Stimulated activated naive CD4-positive, alpha-beta T cell (primary cell): ENCODE measurements at places on chromosomes 12 and 14.

GRCh38 chr14:72636094-72636493 lies 257.8 kb downstream of the DPF3 start:
- no peak for DNase-seq

DNA sequence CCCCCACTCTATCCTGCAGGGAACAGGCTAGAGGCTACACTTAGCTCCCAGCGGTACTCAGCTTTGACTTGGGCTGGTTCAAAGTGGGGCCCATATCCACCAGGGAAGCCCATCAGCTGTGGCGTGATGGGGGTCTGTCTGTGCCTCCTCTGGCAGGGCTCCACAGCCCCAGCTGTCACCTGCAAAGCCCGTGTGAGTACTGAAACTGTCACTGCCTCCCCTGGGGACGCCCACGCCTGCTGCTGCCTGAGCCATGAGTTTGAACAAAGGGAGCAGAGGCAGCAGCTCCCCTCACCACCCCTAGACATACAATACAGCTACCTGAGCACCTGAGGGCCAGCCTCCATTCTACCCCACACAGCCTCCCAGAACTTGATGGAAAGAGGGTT lies 5.0 kb downstream of the REM2 start:
- peak; percentile 49 for DNase-seq

- DNase-seq, result no peak
Measured at GRCh38 chr12:98644433-98644711, 216 bp downstream of the IKBIP start.

GRCh38 chr12:132543298-132544079 lies 53.5 kb downstream of the FBRSL1 start:
- no peak for DNase-seq

- DNase-seq, result no peak
Measured at GRCh38 chr12:21539797-21540196, 13.7 kb downstream of the SPX start.

DNA sequence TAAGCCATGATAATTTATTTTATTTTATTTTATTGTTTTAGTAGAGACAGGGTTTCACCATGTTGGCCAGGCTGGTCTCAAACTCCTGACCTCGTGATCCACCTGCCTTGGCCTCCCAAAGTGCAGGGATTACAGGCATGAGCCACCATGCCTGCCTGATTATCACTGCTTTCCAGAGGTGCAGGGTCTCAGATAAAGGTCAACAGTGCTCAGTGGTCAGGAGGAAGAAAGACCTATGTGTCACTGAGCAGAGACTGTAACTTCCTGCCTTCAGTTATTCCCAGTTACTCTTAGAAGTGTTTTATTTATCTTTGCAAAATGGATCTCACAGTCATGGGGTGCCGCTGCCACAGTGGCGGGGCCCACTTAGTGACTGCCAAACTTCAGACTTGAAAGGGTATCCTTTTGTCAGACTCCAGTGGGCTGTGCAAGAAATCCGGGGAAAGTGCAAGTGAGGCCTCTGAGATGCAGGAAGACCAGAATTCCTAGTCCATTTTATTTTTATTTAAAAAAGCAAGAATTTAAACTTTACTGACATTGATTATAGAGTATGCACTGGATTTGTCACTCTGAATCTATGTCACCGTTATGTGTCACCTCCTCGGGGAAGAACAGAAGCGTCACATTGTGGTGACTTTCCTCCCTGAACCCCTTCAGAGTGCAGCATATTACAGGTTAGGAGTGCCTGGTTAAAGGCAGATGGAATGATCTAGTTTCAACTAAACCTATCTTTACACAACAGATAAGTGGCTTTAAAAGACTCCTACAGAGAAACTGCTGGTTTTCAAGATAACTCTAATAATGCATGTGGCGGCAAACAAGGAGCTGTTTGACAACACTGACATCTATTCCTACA lies 59.1 kb upstream of the BICD1 start:
- DNase-seq, result no peak

DNA sequence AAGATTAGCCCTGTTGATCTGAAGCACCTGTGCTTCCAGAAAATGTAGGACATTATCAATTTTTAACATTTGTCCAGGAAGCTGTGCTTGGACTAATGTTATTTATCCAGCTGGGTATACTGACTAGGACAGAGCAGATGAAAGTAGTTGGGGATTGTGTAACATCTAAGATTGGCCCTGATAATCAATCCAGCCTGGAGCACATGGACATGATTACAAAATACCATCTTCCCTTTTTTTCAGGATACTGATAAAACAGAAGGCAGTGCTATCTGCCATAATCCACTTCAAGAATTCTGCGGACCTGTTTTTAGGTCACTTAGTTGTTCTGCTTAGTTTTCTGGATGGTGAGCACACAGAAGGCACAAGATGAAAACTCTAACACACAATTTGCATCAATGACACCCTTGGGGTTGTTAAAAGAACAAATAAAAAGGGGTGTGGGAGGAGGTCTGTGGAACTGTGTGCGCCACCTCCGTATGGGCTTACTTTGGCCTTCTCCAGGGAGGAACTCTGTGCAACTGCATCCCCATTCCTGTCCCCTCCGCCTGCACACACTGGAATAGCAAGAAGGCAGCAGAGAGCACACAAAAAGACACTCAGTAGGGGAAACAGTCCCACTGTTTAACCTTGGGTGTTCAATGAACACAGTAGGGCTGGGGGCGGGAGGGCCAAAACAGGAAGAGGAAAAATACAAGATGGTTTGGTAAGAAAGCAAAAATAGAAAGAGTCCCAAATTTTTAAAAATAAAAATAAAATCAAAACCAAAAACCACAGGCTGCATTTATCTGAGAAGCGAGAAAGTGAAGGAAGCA lies 31.1 kb upstream of the DUSP6 start:
- DNase-seq, result no peak

DNA sequence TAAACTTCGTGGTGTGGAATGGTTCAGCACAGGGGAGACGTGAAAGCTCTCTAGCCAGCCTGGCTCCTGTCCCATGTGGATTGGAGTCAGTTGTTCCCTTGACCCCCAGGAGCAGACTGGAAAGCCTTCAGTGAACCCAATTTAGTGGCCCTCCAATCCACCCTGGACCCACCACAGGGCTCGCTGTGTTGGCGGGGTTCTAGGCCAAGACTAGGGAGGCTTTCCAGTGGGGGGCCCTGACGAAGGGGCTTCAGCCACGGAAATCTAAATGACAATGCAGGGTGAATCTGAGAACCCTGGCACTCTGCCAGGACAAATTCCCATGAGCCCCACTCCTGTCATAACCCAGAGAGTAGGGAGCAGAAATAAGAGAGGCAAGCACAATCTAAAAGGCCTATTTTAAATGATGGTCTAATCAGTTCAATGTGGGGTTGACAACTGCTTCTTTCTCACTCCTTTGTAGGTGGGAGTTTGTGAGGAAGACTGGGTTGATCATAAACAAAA lies 110.8 kb downstream of the SLC35F4 start:
- no peak for DNase-seq

GRCh38 chr12:88604646-88605045 lies 24.4 kb upstream of the KITLG start:
- DNase-seq, result no peak

DNA sequence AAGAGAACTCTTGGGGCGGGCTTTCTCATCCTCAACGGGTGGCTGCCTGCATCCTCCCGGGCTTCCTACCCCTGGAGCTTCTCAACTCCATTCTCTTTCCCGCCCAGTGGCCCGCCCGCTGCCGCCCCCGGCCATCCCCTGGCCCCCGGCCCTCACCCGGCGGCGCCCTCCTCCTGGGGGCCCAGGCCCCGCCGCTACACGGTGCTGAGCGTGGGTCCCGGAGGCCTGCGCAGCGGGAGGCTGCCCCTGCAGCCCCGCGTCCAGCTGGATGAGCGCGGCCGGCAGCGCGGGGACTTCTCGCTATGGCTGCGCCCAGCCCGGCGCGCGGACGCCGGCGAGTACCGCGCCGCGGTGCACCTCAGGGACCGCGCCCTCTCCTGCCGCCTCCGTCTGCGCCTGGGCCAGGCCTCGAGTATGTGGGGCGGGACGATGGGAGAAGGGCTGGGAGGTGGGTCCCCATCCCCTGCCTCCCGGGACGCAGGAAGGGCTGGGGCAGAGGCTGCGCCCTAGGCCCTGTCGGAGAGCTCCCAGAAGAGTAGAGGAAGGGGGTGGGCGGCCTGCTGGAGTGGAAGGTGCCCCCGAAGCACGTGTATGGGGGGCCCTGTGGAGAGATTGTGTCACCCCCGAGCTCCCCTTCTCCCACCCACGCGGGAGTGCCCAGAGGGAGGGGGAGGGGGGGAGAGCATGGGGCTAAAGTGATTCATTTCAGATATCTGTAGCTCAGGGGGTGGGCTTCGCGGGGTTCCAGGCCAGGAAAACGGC lies 1.5 kb downstream of the LAG3 start:
- DNase-seq, result no peak

- no peak for DNase-seq
Measured at GRCh38 chr12:79388011-79388410, 302.8 kb downstream of the PAWR start.

- DNase-seq, result no peak
Measured at GRCh38 chr12:92234533-92234932, 88.9 kb upstream of the BTG1 start.

- DNase-seq, result no peak
Measured at GRCh38 chr14:104973135-104973384, 5.1 kb downstream of the AHNAK2 start.

DNA sequence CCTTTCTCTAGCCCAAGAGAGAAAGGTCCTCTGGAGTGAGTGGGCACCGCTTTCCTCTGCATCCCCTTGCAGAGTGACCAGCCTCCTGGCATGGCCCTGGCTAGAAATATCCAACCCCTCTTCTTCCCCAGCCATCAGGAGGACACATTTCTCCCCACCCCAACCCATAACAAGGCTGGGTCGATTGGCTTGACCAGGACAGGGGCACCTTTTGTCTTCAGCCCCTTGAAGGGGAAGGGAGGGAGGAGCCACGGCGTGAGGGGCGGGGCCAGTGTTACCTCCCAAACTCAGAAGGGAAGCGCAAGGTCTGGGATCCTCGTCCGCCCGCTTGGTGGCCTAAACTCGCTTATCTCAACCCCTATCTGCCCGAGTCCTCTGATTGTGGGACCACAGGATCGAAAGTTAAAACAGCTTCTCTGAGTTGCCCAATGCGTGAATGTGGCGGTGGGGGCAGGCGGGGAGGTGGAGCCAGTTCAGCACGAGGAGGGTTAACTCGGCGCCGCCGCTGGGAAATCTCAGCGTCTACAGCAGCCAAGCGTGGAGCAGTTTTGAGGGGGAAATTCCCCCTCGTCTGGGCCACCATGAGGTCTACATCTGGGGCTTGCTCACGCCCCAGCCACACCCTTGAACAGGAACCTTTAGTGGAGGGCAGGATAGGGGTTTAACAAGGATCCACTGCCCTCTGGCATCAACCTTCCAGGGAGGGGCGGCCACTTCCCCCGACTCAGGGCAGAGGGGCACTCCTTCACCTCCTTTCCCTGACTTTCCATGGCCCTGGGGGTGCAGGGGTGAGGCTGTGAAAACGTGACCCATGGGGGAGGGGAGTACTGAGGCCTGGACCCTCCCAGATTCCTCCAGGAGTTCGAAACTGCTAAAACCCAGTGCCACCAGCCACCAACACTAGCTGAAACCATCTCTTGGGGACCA lies 795 bp downstream of the STAT6 start:
- peak; percentile 46 for DNase-seq

DNA sequence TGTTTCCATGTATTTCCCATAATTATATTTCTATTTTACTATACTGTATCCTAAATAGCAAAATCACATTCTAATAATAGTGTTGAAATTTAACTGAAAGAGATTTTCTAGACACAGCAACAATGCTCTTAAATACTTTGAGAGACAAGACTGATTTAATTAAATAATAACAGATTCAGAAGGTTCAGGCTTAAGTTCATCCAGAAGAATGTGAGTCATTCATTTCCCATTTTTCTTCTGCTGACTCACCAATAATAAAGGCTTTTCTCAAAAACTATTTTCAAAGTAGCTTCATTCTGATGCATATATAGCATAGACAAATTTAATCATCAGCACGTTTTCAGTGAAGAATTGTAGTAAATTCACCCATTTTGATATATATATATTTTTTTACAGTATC lies 481.4 kb downstream of the MDGA2 start:
- DNase-seq, result no peak

- DNase-seq, result no peak
Measured at GRCh38 chr12:69881771-69882170, 56.7 kb downstream of the MYRFL start.

GRCh38 chr14:99393059-99393655 lies 87.5 kb downstream of the SETD3 start:
- DNase-seq, result no peak

GRCh38 chr12:113825705-113826104 lies 140.4 kb downstream of the RBM19 start:
- no peak for DNase-seq

DNA sequence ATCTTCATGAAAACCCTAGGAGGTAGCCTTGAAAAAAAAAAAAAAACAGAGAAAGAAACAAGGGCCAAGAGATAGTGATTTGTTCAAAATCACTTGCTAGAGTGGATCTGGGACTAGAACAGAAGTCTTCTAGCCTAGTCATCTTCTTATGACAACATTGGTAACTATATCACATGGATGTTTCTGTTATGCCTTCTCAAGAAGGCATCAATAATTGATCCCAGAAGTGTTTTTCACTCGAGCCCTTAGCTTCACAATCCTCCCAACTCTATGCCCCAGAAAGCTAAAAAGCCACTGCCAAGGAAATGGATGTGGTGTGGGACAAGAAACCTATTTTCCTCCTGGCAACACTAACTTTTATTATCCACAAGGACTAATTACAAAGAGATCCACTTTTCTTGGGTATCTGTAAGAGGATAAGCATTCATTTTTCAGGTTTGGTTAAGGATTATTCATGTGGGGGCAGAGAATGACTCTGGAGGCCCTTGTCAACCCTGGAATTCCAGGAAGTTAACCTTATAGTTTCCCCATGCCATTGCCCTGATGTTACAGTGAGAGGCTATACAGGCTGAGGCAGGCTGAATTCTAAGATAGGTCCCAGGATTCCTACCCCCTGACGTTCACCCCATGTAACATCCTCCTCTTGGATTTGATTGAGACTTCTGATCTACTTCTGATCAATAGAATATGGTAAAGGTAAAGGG lies 67.7 kb upstream of the CPM start:
- no peak for DNase-seq

DNA sequence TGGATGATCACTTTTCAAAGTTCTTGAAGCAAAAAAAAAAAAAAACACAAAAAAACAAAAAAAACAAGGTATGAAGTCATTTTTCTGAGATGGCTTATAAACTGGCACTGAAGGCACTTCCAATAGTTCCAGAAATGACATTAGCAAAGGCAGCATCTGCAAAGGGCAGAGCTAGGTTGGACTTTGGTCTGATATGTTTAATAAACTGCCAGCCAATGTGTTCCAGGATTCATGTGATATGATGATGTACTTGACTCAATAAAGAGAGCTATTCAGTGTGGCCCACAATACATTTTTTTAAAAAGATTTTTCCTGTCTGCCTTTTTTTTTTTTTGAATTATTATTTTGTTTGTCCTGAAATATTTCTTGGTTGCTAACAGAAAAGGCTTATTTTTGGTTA lies 79.6 kb downstream of the VRK1 start:
- no peak for DNase-seq
